Type B pancreatic cell (in vitro differentiated cells): ENCODE measurements at places on chromosomes 16 and 17.
A peak's percentile ranks its signal among the peaks of the same experiment; 100 is the strongest.

DNA sequence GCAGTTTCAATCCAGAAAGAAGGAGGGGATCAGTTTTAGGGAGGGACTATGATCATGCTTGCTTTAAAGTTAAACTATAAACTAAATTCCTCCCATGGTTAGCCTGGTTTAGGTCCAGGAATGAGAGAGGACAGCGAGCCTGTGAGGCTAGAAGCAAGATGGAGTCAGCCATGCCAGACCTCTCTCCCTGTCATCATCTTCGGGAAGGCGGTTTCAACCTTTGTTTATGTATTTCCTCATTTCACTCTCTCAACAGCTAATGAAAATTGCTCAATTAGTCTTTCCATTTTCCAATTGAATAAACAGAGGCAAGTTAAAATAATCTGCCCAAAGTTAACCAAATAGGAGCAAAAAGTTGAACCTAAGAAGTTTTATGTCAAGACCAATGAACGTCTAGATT, 201.5 kb downstream of the KCNJ2 start:
- H3K4me1 ChIP-seq: peaks cover 5% of the 10 kb centered on the region
- DNase-seq: no peak
- no peaks in the 10 kb centered on the region for H3K27me3 ChIP-seq
- H3K4me3 ChIP-seq: no peak overlapping the region
- H3K36me3 ChIP-seq: no peaks in the 10 kb centered on the region
- H3K27ac ChIP-seq: no peak overlapping the region

DNA sequence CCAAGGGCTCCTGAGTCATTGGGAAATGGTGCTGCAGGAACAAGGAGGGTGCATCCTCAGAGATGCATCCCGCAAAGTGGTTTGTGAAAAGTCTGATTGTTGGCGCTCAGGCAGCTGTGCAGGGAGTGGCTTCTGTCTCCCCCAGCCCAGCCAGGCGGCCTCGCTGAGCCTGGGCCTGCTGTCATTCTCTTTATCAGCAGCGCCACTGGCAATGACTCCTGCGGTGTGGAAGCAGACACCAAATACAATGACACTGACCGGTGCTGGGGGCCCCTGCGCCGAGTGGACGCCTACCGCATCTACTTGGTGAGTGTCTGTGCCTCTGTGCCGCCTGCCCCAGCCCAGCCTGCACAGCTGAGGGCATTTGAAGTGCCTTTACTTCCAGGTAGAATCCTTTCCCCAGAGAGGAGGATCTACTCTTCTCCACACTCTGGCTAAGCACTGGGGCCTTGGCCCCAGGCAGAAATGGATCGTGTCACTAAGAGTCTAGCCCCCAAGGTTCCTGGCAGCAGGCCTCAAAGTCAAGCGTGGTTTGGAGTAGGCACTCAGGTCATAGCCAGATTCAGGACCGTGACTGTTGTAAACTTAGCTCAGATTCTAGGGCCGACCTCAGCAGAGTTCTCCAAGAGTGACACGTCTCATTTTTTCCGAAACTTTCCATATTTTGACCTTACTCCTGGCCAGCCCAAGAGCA, 19.3 kb upstream of the NAT9 start:
- H3K27me3 ChIP-seq: no peaks in the 10 kb centered on the region
- peaks cover 3% of the 10 kb centered on the region for H3K36me3 ChIP-seq
- peaks cover 14% of the 10 kb centered on the region for H3K4me1 ChIP-seq
- no peak overlapping the region for H3K27ac ChIP-seq

DNA sequence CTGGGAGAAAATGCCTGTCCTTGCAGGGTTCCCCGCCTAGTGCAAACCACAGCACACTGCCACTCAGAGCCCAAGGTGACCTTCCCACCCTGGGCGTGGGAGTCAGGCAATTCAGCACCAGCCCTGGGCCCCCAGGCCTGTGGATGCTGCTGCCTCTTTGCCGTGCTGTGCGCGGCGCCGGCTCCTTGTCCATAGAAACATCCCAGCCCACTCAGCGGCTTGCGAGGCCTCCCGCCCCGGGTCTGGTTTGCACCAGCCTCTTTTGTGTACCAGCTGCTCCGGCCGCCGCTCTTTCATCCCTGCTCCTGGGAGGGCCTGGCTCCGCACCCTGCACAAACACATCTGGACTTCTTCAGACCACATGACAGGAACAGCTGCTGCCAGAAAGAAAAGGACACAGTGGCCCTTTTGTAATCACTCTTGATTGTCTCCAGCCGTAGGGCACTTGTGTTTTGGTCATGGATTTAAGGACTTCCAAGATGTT, 75.4 kb upstream of the SDK2 start:
- no peaks in the 10 kb centered on the region for H3K36me3 ChIP-seq
- no peak overlapping the region for H3K27ac ChIP-seq
- peak; percentile 82 for DNase-seq
- H3K4me3 ChIP-seq: peak overlapping the region; percentile 68
- H3K27me3 ChIP-seq: peaks cover 23% of the 10 kb centered on the region
- H3K4me1 ChIP-seq: peaks cover 34% of the 10 kb centered on the region

- H3K27me3 ChIP-seq: no peaks in the 10 kb centered on the region
- H3K36me3 ChIP-seq: peaks cover 4% of the 10 kb centered on the region
- no peak overlapping the region for H3K4me3 ChIP-seq
- no peak for DNase-seq
- no peak overlapping the region for H3K27ac ChIP-seq
Measured at GRCh38 chr17:56870081-56870651, 36.2 kb downstream of the DGKE start.

DNA sequence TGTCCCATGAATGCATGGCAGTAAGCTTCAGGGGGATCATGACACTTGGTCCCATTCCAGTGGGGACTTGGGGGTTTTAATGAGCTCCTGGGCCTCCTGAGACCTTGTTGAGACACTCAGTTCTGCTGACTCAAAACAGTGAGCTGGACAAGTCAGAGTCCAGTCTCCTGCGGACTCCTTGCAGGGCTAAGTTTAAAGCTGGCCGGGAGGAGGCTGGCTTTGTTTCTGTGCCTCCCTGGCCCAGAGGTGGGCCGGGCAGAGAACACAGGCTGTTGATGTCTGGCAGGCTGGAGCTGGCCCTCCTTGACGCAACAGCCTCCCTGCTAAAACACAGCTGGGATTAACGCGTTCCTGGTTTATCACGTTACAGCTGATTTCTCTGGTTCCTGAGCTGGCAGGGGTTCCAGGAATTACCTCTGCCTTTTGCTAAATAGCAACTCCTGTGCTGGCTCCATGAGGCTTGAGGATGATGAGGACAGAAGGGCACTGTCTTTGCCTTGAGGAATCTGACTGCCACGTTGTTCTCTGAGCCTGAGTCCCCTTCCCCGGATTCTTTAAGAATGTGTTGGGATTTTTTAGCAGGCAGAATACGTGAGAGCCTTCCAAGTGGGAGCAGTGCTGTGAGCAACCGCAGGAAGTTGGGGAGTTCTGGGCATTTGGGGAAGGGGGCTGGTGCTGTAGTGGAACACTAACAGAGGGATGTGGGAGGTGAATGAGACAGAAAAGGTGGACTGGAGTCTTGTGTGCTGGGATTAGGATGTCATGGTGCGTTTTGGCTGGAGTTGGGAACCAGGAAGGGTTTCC, 2.0 kb downstream of the GPT2 start:
- peaks cover 5% of the 10 kb centered on the region for H3K36me3 ChIP-seq
- H3K27ac ChIP-seq: peak overlapping the region; percentile 1
- H3K27me3 ChIP-seq: peaks cover 13% of the 10 kb centered on the region
- H3K4me3 ChIP-seq: peak overlapping the region; percentile 98
- peaks cover 19% of the 10 kb centered on the region for H3K4me1 ChIP-seq
- DNase-seq: no peak

DNA sequence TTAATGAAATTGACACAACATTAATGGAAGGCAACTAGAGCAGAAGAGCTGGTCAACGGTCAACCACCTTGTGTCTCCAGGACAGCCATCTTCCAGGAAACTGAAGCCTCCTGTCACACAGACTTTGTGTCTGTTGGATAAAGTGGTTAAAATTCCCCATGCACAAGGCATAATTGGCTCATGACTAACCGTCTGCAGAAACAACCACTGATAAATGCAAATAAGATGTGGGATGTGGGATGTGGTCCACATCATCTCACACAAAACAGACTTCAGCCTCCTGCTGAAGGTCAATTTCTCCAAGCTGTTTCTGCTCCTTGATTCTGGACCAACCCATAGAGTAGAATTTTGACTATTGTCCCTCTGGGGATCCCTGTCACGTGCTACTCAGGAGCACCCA, 26.9 kb upstream of the XYLT1 start:
- no peak overlapping the region for H3K4me3 ChIP-seq
- no peak for DNase-seq
- H3K27ac ChIP-seq: no peak overlapping the region
- peaks cover 7% of the 10 kb centered on the region for H3K27me3 ChIP-seq

DNA sequence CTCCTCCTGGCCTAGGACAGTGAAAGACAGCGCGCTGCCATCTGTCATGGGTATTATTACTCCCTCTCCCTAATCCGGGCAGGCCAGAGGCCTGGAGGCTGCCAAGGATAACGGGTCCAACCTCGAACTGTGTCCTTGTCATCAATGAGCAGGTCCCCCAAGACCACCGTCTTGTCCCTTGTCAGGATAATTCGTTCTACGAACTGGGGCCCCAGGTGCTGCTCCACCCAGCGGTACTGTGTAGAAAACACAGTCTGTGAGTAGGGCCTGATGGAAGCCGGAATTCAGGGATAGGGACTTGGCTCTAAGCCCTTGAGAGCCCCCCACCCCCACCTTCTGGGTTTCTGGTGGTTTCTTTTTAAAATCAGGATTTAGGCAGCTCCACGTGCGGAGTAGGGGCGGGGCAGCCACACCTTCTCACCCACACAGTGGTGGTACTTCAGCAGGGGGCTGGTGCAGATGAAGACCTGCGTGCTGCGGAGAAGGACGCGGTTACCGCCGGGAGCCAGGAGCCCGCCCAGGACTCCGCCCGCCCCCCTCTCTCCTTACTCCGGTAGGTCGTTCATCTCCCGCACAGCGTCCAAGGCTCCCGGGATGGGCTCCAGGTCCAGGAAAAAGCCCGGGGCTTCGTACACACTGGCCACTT, 787 bp downstream of the NT5C start:
- H3K36me3 ChIP-seq: peaks cover 10% of the 10 kb centered on the region
- H3K4me1 ChIP-seq: peaks cover 6% of the 10 kb centered on the region
- no peak for DNase-seq
- peak overlapping the region; percentile 95 for H3K4me3 ChIP-seq
- H3K27me3 ChIP-seq: no peaks in the 10 kb centered on the region

GRCh38 chr16:54174201-54174600, 112.4 kb downstream of the IRX3 start:
- no peaks in the 10 kb centered on the region for H3K36me3 ChIP-seq
- no peak overlapping the region for H3K27ac ChIP-seq
- H3K27me3 ChIP-seq: peaks cover 53% of the 10 kb centered on the region
- peaks cover 75% of the 10 kb centered on the region for H3K4me1 ChIP-seq

DNA sequence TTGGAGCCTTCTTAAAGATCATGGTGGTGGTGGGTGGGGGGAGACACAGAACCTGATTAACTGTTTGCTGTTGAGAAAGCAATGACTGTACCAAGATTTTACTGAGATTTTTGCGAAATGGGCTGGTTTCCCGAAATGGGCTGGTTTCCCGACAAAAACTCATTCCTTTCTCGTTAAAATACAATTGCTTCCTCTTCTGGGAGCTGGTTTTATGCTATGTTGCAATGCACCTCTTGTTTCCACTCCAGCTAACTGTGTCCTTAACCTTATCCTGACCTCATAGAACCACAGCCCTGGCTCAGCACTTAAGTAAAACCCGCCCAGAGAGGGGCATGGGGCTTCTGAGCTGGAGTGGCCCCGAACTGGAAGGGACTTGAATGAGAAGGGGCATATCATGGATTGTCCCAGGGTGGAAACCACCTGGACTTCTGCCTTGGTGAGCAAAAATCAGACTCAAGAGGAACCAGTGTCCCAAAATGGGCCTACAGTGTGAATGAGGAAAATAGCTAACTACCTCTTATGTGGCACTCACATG, 20.9 kb downstream of the FAM20A start:
- H3K27ac ChIP-seq: no peak overlapping the region
- no peak overlapping the region for H3K4me3 ChIP-seq
- peaks cover 3% of the 10 kb centered on the region for H3K36me3 ChIP-seq
- H3K27me3 ChIP-seq: no peaks in the 10 kb centered on the region
- peaks cover 29% of the 10 kb centered on the region for H3K4me1 ChIP-seq

DNA sequence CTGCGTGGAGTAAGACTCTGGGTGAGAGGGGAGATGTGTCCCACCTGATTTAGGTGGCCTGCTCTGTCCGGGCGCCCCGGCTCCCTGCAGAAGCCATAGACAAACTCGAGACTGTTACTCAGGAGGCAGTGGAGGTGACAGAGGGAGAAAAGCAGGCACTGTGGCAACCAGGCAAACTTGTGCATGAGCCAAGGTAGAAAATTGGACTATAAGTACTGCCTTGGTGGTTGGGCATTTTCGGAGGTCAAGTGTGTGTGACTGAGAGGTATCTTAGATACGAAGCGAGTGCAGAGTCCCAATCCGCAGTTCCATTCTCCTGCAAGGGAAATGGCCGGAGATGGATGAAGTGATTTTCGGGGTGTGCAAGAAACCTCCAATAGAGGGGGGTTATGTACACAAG, 27.1 kb upstream of the SPACA3 start:
- DNase-seq: no peak
- H3K27me3 ChIP-seq: peaks cover 15% of the 10 kb centered on the region
- no peak overlapping the region for H3K4me3 ChIP-seq
- H3K4me1 ChIP-seq: peaks cover 4% of the 10 kb centered on the region
- H3K27ac ChIP-seq: no peak overlapping the region

DNA sequence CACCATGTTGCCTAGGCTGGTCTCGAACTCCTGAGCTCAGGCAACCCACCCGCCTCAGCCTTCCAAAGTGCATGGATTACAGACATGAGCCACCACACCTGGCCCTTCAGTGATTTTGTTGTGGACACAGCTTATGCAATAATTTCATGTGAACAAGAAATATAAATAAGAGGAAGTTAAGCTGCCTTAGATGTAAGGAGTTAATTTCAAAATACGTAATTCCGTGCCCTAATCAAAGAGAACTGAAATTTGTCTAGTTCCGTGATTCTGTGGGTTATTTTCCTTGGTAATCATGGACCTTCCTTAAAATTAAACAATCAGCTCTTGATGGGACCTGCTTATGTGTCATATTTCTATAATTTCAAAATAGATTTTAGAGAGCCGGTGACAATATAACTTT, 11.9 kb downstream of the TVP23A start:
- no peak for DNase-seq
- H3K27ac ChIP-seq: no peak overlapping the region
- H3K4me1 ChIP-seq: no peaks in the 10 kb centered on the region
- no peak overlapping the region for H3K4me3 ChIP-seq
- no peaks in the 10 kb centered on the region for H3K27me3 ChIP-seq
- no peaks in the 10 kb centered on the region for H3K36me3 ChIP-seq

- no peak overlapping the region for H3K27ac ChIP-seq
- no peak overlapping the region for H3K4me3 ChIP-seq
- H3K36me3 ChIP-seq: peaks cover 6% of the 10 kb centered on the region
Measured at GRCh38 chr16:14520753-14521152, 109.3 kb downstream of the PARN start.
